8988T (cell line): ENCODE measurements at places on chromosomes 16 and 17.

GRCh38 chr17:21842332-21843317 lies 150.3 kb downstream of the KCNJ18 start:
- no peak for DNase-seq

- no peak for DNase-seq
Measured at GRCh38 chr16:22627043-22627442, 116.4 kb downstream of the NPIPB5 start.

GRCh38 chr16:11706180-11706742 lies 36.4 kb downstream of the TXNDC11 start:
- no peak for DNase-seq

DNA sequence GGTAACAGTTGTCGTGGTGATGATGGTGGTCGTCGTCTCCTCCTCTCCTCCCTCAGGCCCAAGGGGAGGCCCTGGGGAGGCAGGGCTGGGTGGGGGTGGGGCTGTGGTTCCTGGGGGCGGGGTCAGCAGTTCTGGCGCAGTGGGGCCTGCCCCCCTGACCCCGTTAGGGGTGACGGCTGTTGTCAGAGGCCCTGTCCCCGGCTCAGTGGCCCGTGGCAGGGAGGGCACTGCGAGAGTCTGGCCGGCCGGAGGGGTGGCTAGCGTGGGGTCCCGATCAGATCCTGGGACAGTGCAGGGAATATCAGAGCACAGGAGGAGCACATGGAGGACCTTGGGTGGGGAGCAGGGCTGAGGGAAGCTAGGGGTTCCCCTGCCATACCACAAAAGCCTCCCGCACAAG lies 2.5 kb downstream of the SEZ6L2 start:
- DNase-seq: no peak

DNA sequence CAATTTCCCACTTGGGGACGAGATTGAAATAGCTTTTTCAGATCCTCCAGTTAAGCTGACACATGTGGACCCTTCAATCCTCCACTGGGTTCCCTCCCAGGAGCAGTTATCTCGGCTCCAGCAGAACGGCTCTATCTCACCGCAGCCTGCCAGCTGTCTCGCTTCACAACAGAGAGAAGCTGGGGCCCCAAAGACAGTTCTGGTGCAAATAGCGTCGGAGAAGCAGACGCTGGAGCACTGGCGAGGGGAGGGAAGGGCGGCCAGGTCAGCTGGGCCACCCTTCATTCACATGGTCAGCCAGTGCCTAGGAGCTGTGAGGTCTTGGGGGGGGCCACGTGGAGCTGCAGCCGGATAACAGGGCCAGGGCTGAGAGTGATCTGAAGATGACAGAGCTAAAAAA lies 141.3 kb upstream of the SDK2 start:
- DNase-seq: no peak

DNA sequence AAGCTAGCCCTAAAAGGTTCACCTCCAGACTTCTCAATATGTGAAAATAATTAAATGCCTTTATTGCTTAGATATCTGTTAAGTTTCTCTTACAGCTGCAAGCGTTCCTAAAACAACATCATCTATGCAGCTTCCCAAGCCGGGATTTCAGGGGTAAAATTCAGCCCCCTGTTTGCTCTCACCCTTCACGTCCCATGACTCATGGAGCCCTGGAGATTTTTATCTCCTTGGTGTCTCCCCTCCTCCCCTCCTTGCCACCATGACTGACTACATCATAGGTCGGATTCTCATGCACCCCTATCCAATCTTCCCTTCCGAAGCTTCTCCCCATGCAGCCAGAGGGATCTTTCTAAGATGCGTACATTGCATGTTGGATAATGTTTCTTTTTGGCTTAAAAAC lies 21.0 kb upstream of the CACNG4 start:
- no peak for DNase-seq

DNA sequence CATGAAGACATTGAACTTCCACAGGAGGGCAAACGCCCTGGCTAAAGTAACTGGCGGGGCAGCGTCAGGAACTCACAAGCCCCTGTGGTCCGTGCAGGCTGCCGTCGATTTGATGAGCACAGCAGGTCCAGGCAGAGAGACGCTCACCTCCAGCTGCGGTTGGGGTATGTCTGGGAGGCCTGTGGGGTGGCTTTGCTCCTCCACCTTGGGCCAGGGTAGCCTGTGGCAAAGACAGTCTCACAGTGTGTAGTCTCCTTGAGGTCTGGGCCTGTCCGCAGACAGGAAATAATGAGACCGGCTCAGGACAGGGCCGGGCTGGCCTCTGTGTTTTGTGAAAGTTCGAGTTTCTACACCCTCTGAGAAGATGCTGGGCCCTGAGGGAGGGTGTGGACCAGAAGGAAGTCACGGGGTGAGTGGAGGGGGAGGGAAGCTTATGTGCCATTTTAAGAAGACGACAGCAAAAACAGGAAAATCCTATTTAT lies 103.3 kb downstream of the METRNL start:
- DNase-seq: peak; percentile 2

- DNase-seq: no peak
Measured at GRCh38 chr16:15765880-15766279, 90.9 kb downstream of the MYH11 start.

- no peak for DNase-seq
Measured at GRCh38 chr16:22318690-22319358, 21.6 kb downstream of the POLR3E start.

DNA sequence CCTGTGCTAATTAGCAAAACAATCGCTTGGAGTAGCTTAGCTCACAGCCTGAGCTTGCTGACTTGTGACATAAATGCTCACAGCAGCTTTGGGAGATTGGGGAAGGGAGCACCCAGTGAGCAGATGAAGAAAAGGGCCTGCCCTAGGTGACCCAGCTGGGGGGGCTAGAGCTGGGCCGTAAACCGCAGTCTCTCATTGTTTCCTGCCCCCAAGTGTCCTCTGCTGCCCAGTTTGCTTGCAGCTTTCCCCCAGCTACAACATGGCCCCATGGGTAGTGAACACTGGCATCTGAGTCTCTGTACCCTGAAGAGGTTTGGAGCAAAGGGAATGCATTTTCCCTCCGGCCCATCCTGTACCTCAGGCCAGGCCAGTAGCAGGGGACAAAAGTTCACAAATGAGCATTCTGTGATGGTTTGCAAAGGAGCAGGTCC lies 349.4 kb downstream of the SLC39A11 start:
- DNase-seq: no peak

DNA sequence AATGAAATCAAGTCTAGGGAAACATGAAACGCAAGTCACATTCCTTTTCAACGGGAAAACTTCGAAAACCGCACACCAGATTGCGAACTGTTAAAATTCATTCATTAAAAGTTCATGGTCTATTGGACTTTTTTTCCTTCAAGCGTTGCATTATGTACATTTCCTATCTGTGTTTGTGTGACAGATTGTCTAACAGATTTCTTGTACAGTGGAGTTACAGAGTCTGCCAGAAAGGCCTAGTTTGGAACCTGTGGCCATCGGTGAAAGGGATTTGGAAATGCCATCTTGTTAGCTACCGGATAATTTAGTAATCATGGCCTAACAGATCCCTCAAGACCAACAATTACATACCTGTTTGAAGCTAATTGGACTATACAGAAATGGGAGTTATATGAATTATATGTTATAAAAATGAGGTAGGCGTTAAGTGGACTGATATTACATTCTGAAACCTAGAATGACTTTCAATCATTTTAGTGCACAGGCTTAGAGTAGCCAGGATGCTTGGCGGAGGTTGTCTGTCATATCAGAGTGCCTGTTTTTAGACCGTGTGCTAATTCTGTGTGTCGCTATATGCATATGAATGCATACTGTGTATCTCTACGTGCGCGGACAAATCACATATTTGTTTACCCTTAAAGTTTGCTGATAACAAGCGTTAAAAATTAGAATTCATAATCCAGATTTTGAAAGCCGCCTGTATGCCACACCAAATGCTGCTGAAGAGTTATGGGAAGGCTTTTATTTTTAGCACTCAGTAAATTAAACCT lies 885.4 kb upstream of the RBFOX1 start:
- DNase-seq: no peak

DNA sequence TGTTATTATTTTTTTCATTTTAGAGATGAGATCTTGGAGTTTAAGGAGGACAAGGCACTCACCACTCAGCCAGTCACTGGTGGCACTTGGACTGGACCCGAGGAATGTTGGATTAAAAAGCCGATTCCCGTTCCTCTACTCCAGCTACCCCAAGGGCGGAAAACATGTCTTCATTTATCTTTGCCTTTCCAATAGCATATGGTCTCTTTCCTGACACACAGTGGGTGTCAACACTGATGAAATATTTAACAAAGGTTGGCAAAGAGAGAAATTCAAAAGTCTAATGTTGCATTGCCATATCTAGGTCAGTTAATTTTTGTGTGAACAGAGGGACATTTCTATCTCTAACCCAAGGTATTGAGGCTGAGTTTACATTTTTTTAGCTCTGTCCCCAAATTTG lies 459.7 kb downstream of the RBFOX1 start:
- no peak for DNase-seq

DNA sequence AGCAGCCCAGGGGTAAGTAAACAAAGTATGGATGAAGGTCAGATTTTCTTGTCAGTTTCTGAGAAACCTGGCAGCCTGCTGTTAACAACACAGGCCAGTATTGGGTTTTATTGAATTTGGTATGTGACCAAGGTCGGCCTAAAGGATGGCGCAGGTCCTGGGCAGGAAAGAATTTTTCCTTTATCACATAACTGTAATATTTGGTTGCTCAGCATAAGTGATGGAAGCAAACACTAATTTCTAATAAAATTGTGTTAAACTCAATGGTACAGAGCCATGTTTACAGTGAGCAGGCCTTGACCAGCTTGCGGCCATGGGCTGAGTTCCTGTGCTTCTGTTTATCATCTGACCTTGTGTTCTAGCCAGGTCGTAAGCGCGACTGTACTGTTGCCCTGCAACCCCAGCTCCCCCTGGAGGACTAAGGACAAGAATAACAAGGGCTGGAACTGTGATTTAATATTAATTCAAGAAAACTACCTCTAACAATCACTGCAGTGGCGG lies 10.5 kb downstream of the POLDIP2 start:
- no peak for DNase-seq

GRCh38 chr17:79735096-79735495 lies 4.4 kb downstream of the ENPP7 start:
- no peak for DNase-seq

DNA sequence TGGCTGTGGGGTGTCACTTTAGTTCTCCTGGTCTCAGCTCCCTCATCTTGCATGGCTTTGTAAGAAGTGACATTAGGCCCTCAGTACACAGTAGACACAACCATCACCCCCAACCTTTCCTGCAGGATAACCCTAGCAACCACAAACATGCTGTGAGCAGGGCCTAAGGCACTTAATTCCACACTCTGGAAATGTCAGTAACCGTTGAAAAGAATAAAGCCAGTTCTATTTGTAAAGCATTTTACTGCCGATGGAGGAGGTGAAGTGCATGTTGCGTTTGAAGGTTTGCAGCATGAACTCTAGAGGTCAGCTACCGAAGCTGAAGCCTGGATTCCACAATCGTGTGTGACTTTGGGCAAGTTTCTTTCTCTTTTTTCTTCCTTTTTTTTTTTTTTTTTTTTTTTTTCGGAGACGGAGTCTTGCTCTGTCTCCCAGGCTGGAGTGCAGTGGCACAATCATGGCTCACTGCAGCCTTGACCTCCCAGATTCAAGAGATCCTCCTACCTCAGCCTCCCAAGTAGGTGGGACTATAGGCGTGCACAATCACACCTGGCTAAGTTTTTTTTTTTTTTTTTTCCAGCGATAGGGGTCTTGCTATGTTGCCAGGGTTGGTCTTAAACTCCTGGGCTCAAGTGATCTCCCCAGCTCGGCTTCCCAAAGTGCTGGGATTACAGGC lies 26.1 kb upstream of the TOB1 start:
- no peak for DNase-seq

GRCh38 chr17:50668025-50668837 lies 33.5 kb downstream of the ABCC3 start:
- peak; percentile 66 for DNase-seq

GRCh38 chr17:305090-305976 lies 47.3 kb downstream of the RPH3AL start:
- no peak for DNase-seq

- no peak for DNase-seq
Measured at GRCh38 chr17:32161029-32161428, 18.7 kb downstream of the RHOT1 start.

DNA sequence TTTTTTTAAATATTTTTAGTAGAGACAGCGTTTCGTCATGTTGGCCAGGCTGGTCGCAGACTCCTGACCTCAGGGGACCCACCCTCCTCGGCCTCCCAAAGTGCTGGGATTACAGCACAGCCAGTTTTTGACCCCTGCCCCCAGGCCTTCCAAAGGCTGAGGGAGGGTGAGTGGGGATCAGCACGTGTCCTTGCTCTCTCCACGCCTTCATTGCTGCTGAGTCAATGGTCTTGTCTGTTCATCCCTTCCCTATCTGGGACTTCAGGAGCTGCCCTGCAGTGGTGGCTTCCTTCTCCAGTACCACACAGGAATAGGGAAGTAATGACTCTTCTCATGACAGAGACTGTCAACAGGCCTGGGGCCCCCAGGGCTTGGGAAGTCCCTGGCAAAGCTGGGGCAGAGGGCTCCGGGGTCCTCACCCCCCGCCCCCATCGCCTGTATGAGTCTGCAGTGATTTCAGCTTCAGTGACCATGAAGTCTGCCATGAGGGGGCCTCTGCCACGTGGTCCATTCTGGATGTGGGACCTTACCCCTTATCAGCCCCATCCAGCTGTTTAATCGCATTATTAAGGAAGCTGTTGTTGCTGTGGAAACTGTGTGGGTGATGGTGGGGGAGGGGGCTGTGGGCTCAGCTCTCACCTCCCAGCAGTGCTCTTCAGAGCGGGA lies 6.1 kb downstream of the ABCC3 start:
- DNase-seq: no peak

DNA sequence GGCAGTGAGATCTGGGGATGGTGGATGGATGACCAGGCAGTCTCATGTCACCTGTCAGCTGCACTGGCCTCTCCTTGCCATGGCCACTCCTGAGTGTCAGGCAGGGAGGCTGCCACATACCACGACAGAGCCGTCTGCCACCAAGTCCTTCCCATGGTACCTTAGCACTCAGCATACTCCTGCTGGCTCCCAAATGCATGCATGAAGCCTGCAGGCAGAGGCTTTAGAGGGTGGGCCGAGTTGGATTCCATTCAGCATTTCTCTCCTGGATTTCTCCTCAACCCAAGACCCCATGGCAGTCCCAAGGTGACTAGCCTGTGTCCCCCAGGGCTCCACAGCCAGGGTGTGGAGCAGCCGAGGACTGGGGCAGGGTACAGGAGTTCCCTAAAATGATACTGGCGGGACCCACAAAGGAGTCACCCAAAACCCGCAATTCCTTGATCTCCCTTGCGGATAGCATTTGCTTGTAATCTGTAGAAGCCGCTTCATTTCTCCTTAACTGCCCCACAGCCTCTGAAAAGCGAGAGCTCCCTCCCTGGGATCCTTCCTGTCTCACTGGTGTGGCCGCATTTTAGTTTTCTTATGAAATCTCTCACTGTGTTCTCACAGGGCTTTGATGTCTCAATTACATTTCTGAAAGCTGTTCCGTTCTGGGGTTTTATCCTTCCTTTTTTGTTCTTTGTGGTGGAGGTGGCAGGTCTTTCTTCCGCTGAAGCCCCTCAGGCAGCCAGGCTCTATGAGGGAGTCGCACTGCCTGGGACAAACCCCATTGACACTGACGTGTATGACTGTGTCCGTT lies 141.4 kb downstream of the SOCS1 start:
- no peak for DNase-seq

GRCh38 chr16:13684819-13685563 lies 235.0 kb upstream of the ERCC4 start:
- no peak for DNase-seq
